ENCODE measurements at places on chromosomes 12 and 14. TPM values are rescaled to one million over a fixed set of nuclear protein-coding genes. Genes with fewer than 3 reads are reported as not detected.

RFX4 gene
- not detected for total RNA-seq

SLC5A8 gene
- not detected for total RNA-seq

NGDN gene
- total RNA-seq, result 49.9 TPM

POTEM gene
- total RNA-seq, result not detected

DCTN2 gene
- 80.9 TPM for total RNA-seq

LMO3 gene
- not detected for total RNA-seq

FAM186B gene
- total RNA-seq, result under 0.01 TPM

CNTN1 gene
- not detected for total RNA-seq

HAL gene
- total RNA-seq, result 0.25 TPM

FOXN4 gene
- total RNA-seq, result not detected

RNF31 gene
- total RNA-seq, result 38.4 TPM

TAS2R7 gene
- total RNA-seq, result not detected

EMP1 gene
- total RNA-seq, result 95.0 TPM

KCNC2 gene
- total RNA-seq, result 0.32 TPM

Data from bladder microvascular endothelial cell (primary cell).